Fibroblast of mammary gland (primary cell): ENCODE measurements at places on chromosomes 11 and 22.

DNA sequence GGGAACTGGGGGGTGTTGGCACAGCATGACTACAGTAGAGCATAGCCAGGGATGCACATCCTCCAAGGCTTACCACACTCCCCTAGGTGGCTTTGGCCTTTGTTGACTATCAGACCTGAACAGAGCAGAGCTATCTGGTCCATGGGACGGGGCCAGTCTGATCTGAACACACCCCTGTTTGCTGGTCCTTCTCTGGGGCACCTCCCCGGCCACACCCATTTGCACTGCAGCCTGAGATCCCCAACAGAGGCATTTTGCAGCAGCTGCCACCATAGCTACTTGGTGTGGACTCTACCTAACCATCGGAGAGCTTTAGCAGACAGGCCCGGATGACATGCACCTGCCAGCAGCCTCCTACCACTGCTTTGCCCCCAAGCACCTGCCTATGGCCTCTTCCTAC is 75.8 kb upstream of the NOX4 start:
- no peak for DNase-seq

DNA sequence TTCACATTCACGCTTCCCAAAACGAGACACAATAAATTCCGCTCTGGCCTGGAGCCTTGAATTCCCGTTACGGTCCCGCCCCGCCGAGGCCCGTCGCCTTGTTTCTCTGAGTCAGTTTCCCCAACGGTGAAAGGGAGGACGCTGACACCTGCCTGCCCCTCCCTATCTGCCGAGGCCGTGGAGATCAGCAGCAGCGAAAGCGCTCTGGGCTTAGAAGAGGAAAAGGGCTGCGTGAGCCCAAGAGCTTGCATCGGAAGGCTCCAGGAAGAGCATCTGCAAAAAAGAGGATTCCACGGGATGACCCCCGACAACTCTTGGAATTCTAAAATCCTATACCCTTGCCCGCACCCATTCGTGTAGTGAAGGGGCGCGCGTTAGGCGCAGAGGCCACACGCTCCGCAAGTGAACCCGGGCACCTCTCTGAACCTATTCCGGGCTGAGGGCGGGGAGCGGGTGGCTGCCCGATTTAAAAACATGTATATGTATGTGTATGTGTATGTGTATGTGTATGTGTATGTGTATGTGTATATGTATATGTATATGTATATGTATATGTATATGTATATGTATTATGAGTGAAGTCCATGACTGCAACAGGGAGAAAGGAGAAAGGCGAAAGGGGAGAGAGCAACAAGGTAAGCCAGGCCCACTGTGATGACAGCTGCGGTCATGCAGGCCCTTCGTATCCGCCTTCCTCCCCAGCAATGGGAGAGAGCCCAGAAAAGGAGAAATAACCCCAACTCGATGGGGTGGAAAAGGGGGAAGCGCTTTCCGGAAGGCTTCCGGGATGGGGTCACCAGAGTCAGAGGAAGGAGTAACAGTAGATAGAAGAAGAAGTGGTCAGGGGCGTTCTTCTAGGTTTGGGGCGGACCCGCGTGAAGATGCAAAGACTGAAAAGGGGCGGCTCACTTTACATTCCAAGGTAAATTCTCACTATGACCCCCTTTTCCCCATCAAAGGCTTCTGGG is 948 bp upstream of the MRTFA start:
- no peak for DNase-seq

DNA sequence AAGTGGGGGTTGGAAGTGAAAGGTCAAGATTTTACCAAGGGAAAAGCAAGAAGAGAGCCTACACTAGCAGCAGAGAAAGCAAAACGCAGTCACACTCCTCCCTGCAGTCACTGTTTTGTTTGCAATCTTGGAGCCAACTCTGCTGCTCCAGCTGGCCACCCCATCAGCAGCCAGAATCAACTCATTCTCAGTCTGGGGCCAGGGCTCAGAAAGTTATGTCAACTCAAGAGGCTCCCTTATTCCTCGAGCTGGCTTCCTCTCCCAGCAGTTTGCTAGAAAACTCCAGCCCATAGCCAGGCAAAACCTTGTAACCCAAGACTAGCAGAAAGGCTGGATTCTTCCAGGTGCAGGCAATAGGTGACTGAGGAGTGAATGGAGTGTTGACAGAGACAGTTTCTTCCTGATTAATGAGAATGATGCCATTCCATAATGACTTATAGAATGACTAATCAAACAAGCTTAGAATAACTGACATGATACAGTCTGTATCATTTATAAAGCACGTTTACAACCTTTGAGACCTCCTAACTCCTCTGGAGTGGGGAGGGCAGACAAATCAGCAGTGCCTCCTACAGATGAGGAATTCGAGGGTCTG is 53.4 kb downstream of the P4HA3 start:
- DNase-seq, result peak; percentile 74

GRCh38 chr11:28132548-28132947 is 24.4 kb downstream of the METTL15 start:
- peak; percentile 24 for DNase-seq

DNA sequence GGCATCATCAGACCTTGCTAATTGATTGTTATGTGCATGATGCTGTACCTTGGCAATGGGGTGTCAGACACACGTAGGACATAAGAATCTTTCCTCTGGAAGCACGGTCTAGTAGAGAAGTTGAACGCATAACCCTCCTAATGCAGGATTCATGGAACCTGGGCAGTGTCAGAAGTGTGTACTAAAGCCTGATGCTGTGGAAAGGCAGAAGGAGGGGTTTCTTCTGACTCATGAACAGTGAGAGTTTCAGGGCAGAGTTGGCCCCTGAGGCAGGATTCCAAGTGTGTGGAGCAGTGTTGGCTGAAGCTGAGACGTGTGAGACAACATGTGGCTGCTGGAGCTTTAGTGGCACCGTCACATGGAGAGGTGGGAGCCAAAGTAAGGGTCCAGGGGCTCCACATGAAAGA is 3.5 kb downstream of the PANX1 start:
- peak; percentile 94 for DNase-seq

GRCh38 chr11:45320371-45320770 is 34.2 kb upstream of the SYT13 start:
- DNase-seq, result no peak

DNA sequence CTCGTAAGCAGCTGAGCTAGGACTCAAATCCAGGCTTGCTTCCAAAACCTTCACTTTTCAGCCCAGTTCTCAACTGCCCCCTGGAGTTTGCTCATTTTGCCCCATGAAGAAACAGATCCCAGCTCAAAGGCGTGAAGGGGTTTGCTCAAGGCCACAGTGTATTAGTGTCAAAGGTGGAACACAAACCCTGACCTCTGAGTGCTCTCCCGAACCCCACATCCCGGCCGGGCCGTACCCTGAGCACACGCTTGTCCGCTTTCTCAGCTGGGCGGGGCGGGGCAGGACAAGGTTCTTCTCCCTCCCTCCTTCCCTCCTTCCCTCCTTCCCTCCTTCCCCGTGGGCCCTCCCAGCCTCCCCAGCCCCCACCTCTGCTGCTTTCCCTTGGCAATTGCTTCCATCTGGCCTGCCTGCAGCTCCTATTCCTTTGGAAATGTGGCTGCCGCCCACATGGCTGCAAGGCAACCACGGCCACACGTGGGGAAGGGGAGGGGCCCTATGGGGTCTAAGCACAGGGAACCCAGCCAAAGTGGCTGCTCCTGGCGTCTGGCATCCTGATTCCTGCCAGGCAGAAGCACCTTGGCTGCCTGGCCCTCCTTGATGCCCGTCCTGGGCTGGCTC is 4.1 kb downstream of the ST3GAL4 start:
- DNase-seq, result peak; percentile 91

DNA sequence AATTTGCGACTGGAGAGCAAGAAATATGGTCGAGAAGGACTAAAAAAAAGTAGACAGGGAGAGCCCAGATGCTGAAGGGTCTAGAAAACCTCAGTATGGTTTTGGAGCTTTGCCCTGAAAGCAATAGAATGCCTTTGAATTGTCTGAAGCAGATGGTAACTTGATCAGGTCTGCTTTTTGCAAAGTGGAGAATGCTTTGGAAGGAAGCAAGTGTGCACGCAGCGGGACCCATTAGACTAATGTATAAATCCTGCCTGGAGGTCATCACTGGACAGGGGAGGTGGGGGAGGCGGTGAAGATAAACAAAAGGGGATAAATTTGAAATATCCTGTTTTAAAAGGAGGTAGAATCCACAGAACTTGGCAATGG is 757 bp upstream of the HINFP start:
- DNase-seq, result peak; percentile 60

DNA sequence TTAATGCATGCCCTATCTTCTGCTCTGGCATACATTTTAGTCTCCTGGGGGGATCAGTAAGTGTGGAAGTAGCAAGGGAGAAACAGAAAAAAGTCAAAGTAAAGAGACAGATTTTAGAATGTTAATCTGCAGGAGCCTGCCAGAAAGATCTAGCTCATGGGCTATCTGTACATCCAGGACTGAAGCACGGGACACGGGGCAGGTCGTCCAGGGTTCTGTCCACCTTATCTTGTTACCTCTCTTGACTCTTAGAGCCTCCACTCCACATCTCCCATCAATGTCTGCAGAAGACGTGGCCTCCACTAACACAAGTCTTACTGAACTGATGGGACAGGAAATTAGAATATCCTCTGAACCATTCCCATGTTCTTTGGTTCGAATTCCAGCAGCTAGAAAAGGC is 1.7 kb upstream of the SLC43A3 start:
- DNase-seq, result no peak

DNA sequence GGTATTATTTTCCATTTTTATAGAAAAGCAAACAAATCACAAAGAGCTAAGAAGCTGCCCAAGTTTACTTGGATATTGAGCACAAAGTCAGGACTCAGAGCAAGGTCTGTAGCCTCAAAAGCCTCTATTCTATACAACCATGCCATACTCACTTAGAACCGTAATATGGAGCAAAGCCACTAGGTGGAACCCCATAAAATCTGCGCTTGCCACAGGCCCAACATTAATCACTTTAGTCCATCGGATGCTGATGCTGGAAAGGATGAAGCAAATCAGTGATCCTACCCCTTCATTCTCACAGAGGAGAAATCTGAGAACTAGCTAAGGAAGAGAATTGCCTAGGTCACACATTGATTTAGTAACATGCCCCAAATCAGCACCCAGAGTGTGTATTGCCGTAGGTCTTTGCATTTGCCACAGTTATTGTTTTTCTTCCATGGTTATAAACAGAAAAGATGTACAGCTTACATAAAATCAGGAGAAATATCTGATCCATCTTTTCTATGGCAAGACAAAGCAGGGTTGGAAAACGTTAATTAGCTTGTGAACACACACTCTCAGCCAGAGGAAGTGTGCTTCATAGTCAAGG is 56.7 kb upstream of the RAB38 start:
- peak; percentile 62 for DNase-seq

GRCh38 chr22:28889478-28890024 is 6.2 kb downstream of the ZNRF3 start:
- DNase-seq, result no peak

- no peak for DNase-seq
These were observed 233.5 kb downstream of the DSCAML1 start for GRCh38 chr11:117563556-117563955.

- no peak for DNase-seq
These were observed 5.8 kb upstream of the PPP6R3 start for GRCh38 chr11:68454767-68455166.

DNA sequence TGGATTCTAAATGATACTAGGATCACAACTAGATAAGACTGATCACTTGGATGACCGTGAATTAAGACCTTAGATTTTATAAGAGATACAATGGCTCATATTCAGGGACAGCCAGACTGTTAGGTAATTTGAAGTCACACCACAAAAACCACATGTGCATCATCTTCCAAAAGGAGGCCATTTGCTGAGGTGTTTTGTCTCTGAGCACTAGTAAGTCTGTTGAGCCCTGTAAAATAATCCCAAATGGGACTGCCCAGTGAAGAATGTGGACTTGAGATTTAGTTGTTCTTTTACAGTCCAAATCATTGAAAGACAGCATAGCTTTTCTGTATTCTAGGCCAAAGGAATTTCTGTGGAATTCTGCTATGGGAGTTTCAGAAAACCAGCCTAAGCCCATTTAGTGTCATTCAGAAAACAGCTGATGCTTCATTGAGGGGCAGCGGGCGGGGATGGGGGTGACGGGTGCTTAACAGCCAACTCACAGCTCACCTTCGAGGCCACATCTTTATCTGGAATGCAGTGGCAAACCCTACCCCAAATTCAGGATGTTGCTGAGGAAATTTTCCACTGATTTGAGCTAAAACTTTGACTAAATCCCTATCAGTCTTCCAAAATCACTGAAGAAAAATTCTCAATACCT is 80.1 kb upstream of the BIRC3 start:
- DNase-seq, result peak; percentile 71

GRCh38 chr11:77071671-77072605 is 5.2 kb downstream of the CAPN5 start:
- DNase-seq, result peak; percentile 49

DNA sequence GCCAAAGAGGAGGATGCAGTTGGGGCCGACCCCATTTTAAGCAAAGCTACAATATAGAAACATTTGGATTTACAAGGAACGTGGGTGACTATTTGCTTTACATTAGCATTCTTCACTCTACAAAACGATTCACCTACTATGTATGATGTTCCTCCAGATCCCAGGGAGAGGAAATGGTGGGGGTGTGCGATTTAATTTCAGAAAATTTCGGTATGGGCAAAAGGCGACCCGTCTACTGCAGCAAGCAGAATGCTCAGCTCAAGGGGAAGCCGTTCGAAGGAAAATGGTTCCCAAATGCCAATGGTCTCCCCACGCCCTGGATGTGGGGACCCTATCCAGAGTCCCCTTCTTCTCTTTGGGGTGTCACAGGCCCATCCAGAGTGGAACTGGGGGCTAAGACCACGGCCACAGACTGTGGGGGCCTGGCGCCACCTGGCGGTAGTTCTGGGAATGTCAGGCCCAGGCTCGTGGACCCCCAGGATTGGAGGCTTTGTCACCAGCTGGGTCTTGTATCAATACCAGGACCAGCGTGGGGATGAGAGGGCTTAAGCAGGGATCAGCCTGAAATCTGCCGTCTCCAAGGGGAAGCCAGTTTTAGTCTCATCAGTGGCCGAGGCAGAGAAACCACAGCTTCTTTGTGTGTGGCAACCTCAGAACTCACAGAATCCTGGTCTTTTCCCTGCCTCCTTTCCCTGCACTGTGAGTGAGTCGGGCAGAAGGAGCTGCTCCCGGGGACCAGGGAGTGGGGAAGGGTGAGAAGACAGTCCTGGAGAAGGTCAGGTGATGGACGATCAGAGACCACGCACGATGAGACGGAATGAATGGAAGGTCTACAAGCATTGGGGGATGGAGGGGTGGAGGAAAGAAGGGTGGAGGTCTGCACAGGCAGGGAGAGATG is 8.4 kb downstream of the LRRC10B start:
- peak; percentile 18 for DNase-seq
